ENCODE measurements at places on chromosomes 5 and 9.

DNA sequence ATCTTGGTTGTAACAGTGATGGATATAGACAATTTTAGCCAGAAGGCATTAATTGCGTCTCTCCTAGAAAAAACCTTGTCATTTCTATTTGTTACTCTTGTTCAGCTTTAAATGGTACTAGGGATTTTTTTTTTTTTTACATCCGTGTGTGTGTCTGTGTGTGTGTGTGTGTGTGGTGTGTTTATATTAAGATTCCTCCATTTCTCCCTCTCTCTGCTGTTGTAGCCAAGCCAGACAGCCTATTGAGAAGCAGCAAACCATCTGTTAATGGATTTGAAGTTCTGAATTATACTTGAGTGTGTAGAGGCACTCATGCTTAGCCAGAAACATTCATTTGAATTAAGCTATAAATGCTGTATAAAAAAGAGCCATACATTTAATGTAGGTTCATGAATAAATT is 72.3 kb downstream of the SLF1 start:
- no peak for DNase-seq

- no peak for DNase-seq
These were observed 75.1 kb downstream of the MROH2B start for GRCh38 chr5:40995801-40996586.

GRCh38 chr9:11758016-11758415 is 935.2 kb upstream of the TYRP1 start:
- no peak for DNase-seq

DNA sequence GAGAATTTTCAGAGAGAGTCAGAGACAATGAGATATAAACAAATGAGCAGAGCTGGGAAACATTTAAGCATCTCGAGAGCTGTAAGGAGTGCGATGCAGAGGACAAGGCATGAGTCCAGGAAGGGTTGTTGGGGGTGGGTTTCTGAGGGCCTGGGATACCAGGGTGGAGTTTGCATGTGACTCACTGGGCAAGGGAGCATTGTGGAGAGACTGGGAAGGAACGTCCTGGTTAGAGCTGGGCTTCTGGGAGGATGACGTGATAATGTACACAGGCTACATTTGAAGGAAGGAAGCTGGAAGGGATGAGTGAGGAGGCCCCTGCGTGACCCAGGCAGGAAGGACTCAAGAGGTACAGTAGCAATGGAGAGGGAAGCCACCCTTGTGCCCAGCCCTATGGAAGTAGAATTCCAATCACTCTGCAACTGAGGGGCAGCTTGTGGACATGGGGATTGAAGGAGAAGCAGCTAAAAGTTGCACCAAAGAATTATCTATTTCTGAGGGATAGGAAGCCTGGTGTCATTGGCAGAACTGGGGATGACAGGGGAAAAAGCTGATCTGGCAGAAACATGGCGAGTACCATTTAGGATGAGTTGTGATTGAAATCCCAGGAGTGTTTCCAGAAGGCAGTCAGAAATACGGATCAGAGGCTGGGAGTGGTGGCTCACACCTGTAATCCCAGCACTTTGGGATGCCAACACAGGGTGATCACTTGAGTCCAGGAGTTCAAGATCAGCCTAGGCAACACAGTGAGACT is 59.3 kb upstream of the AFAP1L1 start:
- peak; percentile 99 for DNase-seq

GRCh38 chr5:140596321-140596741 is 31.7 kb downstream of the SLC35A4 start:
- peak; percentile 59 for DNase-seq

GRCh38 chr5:134651531-134651930 is 2.9 kb downstream of the SEC24A start:
- no peak for DNase-seq

- peak; percentile 69 for DNase-seq
These were observed 29.2 kb upstream of the TGFBI start for GRCh38 chr5:135999406-136000139.

DNA sequence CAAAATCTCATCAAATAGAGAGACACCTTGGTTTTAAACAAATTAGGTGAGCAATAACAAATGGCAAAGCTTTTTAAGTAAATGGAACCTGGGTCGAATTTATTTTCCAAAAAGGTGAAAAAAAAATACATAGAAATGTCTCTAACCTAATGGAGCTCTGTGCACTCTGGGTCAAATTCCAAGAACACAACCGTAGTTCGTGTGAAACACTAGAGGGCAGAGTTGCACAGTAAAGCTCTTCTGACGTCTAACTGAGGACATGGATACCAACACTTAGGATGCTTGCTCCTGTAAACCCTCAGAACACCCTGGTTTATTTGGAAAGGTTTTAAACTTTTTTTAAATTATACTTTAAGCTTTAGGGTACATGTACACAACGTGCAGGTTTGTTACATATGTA is 18.9 kb downstream of the MARCHF11 start:
- DNase-seq: peak; percentile 69

DNA sequence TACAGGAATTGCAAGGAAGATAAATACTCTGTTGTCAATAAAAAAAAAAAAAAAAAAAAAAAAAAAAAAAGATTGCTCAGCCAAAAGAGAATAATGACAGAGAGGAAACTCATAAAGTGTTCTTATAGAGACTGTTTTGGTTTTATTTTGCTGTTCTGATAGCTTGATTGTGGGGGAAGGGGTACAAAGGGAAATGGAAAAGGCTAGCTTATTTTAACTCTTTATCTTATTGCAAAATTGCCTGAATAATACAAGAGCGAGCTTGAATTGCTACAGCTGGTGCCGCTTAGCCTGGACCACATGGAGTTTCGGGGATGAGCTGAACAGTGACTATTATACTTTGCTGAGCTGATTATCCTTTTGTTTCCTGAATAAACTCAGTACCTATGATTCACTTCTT is 31.0 kb upstream of the SHISAL2B start:
- no peak for DNase-seq

All from fibroblast of the aortic adventitia (primary cell).